Ascending aorta (tissue), 2 donors: ENCODE measurements at places on chromosomes 6 and 20. TPM values are rescaled to one million over a fixed set of nuclear protein-coding genes. Genes with fewer than 3 reads are reported as not detected.

The PLN gene
- total RNA-seq, result 129 TPM

The GRM1 gene
- total RNA-seq, result not detected

The FAM83B gene
- not detected for total RNA-seq

The GABRR2 gene
- 0.32 TPM for total RNA-seq

The WFDC10B gene
- not detected for total RNA-seq

The BPIFB2 gene
- not detected for total RNA-seq

DNA sequence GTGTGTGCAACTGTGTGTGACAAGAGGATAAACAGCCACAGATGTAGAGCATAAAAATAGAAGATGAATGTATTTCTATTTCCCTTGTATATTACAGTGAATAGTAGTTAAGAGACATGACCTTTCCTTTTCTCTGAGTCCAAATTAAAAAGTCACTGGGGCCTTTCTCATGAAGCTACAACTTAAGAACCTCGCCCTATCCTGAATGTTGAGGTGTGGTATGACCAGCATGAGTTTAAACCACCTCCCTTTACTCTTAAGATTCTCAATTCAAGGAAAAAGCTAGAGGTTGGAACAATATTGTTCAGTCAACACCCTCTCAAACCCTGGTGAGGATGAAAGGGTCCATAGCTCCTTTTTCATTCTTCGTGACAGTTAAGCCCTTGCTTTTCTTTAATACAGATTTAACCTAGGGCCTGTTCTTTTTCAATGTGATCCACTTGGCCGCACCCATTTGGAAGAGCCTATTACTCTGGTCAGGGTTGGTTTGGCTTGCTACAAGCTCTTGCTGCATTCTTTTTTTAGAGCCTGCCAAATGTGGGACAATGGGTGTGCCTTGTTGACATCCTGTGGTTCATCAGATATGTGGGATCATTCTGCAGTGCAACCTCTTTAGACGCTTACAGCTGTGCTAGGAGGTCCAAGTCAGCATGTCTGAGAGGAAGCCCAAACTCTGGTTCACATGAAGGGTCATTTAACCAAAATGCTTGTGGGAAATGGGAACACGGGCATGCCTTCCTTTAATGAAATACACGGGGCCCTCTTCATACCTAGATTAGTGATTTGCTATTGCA lies 290.0 kb downstream of the HAO1 start:
- DNase-seq, result no peak

GRCh38 chr6:131450861-131451260 lies 122.2 kb upstream of the ARG1 start:
- no peak for DNase-seq

- no peak for DNase-seq
Measured at GRCh38 chr6:34161857-34162515, 16.1 kb upstream of the GRM4 start.

DNA sequence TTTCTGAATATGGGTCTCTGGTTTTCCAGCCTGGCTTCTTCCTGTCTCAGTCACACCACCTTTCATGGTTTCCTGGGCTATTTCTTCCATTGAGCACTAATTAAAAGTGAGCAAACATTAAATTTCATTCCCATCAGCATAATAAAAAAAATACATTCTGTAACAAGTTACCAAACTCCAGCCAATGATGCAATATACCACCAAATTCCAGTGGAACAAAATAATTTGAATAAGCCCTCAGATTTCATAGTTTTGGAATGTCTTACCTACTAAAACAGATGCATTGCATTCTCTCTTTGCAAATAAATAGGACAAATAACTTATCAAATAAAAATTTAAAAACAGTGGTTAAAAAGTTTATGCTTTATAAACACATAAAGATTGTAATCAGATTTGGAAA lies 97.8 kb upstream of the PRDM1 start:
- DNase-seq, result no peak
